NCI-H1436 treated with DMSO at 0.1 percent for 48 hours (cell line): ENCODE measurements at places on chromosomes 5 and 9.

- no peak for DNase-seq
These were observed 34.9 kb upstream of the FCHO2 start for GRCh38 chr5:72920690-72921502.

DNA sequence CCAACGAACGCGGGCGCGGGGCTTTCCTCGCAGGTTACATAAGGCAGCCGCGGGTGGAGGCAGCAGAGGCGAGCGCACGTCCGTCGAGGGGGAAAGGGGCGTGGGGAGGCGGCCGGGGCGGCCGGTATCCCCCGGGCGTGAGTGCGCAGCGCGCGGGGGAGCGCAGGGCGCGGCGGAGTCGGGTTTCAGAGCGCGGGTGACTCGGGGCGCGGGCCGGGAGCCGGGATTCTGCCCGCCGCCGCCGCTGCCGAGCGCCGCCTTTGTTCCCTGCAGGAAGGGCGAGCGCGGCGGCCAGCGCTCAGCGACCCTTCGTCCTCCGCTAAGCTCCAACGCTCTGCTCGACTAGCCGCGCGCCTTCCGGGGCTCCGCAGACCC lies at the start of gene COL15A1:
TSS of gene COL15A1 (plus strand) at position 226 of the 375 bp plus-strand sequence. CDS start 155 bp downstream, outside the sequence.
- no peak for DNase-seq

- DNase-seq = no peak
These were observed 10.4 kb upstream of the CEL start for GRCh38 chr9:133051281-133051900.

- no peak for DNase-seq
These were observed 201.3 kb upstream of the CLINT1 start for GRCh38 chr5:158060212-158060611.

DNA sequence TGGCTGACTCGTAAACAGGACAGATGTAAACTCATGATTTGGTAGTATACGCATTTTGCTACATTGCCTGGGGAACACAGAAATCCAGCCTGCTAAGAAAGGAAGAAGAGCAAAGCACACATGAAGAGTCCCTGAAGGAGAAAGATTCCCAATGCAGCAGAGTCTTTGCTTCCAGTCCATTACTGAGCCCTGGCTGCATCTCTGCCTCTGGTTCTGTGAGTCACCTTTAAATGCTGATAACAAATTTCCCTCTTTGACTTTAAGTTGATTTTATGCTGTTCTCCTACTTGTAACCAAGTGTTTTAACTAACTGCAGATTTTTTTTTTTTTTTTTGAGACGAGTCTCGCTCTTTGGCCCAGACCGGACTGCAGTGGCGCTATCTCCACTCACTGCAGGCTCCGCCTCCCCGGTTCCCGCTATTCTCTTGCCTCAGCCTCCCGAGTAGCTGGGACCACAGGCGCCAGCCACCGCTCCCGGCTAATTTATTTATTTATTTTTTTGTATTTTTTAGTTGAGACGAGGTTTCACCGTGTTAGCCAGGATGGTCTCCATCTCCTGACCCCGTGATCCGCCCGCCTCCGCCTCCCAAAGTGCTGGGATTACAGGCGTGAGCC lies 8.5 kb upstream of the PRXL2C start:
- DNase-seq = no peak

DNA sequence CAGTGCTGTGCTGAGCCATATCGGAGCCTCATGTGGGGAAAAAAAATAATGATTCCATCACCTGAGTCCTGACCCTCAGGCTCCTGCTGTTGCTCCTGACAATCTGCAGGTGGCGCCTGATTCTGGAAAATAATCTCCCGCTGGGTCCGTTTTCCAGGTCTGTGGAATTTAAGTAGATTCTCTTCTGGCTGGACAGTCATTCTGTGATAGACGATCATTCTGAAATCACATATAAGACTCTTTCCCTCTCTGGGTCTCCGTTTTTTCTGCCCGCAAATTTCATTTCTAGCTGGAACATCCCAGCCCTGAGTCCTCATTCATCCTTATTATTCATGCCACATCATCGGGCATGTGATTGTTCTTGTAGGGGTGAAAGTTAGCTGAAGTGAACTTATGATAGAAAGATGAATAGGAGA lies 22.1 kb upstream of the STXBP1 start:
- DNase-seq = no peak

DNA sequence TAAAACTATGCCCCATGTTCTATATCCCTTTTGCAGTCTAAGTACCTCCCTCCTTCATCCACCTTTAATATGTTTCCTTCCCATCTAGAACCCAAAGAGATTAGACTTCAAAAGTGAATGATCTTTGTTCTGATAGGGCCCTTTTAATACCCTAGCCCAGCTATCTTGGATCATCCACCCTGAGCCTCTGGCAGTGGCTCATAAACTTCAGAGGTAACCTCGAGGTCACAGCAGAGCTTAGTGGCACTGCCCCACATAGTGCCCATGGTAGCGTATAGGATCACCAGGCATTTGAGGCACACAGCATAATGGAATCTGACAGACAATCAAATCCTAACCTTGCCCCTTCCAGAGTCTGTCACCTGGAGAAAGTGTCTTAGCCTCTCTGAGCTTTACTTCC lies 15.8 kb downstream of the ADRB2 start:
- no peak for DNase-seq

GRCh38 chr9:19231126-19231903 lies 822 bp downstream of the DENND4C start:
- no peak for DNase-seq

- no peak for DNase-seq
These were observed 3.5 kb downstream of the NRARP start for GRCh38 chr9:137298401-137299202.

GRCh38 chr9:114149765-114150340 lies 5.5 kb upstream of the COL27A1 start:
- DNase-seq = no peak
